ENCODE measurements at places on chromosomes 12 and 14.

- peak; percentile 71 for DNase-seq
These were observed 15.3 kb downstream of the AREL1 start for GRCh38 chr14:74697543-74697942.

GRCh38 chr14:21647380-21647779, 6.3 kb upstream of the OR4E2 start:
- DNase-seq = peak; percentile 2

DNA sequence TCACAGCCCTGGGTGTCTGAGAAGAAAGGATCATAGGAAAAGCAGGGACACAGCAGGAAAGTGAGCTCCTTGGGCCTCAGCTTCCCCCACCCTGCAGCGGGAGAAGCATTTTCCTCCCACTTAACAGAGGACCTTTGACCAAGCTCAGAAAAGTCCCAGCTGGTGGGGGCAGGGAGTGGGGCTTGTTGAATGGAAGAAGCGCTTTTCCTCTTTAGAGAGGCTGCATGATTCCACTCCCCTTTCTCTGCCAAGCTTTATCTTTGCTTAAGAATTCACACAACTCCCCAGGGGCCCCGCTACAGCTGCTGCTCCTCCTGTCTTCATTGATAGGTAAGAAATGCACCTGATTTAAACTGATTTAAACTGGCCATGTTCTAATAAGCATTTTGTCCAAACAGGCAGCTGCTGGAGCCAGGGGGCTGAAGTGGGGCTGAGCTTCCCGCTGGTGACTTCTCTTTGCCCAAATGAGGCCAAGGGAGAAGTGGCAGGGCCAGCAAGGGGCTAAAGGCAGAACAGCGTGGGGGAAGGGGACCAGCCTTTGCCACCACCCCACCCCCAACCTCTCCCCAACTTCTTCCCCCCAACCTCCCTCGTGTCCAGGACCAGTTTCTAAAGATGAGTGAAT, 1.7 kb upstream of the PAPLN start:
- no peak for DNase-seq

DNA sequence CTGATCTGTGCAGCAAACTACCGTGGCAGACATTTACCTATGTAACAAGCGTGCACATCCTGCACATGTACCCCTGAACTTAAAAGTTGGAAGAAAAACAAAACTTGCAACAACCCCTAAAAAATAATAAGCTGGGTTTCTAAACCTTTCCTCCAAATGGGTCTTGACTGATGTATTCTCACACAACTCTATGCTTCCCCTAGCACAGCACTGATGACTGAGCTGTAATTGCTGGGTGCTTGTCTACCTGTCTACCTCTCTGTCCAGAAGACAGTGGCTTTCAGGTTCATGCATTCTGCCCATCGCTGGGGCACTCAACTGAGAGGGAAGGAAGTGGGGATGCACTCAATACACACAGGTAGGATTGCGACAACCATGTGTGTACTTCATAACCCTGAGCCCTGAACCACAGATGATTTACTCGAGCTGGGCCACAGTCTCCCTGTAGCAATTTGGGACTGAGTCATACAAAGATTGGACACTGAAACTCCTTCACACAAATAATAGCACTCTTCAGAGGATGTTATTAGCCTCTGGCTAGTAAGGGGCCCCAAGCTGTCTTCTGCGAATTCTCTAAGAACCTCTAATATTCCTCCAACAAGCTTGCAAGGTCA, 44.8 kb upstream of the TMPO start:
- DNase-seq = no peak

GRCh38 chr14:22122227-22122818, 448.7 kb upstream of the OR4E1 start:
- no peak for DNase-seq

GRCh38 chr12:54032627-54033100, at the start of gene HOXC5:
HOXC5 (plus strand) TSS chr12:54033050; CDS start chr12:54033123, 73 bp downstream.
- peak; percentile 48 for DNase-seq

- DNase-seq = no peak
These were observed 386.2 kb upstream of the CCDC196 start for GRCh38 chr14:66099931-66100330.

DNA sequence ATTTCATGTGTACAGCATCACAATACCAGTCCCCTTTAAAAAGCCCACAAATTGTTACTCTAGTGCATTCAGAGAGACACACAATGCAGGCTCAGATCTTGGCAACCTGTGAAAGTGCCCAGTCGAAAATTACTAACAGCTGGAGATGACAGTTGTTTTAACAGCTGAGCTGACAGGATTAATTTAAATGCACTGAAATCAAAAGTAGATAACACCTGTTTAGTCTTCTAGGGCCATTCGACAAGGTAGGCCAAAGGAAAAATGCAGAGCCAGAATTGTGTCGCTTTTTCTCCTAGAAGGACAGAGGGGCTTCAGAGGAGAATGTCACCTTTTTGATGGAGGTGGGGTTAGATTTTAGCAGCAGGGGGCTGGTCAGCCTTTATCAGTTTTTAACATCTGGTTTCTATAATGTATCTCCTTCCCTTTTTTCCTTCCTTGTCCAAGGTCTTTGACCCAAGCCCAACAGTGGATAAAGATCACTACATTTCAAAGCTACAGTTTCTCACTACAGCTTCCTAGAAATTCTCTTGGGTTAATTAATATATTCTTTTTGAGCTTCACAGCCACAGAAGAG, 139.1 kb downstream of the SOX5 start:
- no peak for DNase-seq

DNA sequence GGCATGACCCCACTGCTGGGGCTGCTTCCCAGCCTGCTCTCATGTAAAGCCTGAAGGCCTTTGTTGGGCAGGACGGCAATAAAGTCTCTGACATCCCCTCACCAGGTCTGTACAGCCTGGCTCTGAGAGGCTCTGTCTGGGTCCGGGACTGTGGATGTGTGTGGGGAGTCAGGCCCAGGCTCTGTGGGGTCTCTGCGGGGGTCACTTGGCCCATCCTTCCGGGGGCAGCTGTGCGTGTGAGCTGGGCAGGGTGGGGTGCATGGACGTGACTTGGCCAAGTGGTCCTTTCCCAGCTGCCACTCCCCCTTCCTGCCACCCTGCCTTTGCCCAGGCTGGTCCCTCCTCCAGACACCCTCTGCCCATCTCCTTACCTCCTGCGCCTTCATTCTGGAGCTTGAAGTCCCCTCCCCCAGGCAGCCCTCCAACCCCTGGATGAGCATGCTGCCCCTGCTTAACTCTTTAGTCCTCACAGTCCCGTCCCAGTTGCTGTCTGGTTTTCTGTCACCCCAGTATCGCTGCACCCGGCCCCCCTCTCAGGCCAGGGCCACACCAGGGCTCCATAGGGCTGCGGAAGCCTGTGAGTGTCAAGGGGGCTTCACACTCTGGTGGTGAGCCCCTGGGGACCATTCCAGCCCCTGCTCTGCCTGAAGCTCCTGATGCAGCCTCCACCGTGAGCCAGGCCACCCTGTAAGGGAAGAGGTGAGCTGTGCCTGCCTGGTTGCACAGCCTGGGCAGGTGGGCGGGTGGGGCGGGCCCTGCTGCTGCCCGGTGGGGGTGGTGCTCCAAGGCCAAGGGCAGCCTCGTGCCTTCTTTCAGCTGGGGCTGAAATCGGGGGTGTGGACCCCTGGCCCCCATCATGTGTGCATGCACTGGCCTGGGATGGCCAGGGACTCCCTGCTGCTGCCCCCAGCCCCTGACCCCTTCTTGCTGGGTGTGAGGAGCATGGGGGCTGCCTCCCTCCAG, 25.5 kb upstream of the KIF26A start:
- DNase-seq = no peak

- DNase-seq = no peak
These were observed 7.5 kb downstream of the LAG3 start for GRCh38 chr12:6779708-6780432.

GRCh38 chr12:49359671-49360070, 7.6 kb upstream of the SPATS2 start:
- DNase-seq = no peak

DNA sequence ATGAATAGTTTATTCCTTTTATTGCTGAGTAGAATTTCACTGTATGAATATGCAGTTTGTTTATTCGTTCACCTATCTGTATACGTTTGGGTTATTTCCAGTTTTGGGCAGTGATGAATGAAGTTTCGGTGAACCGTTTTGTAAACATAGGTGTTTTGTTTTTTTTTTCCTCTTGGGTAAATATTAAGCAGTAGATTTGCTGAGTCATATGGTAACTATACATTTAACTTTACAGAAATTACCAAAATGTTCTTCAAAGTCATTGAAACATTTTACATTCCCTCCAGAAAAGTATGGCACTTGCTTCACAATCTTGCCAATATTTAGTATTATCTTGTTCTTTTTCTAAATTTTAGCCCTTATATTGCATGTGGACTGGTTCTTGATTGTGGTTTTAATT, 3.8 kb upstream of the ABCC9 start:
- no peak for DNase-seq

DNA sequence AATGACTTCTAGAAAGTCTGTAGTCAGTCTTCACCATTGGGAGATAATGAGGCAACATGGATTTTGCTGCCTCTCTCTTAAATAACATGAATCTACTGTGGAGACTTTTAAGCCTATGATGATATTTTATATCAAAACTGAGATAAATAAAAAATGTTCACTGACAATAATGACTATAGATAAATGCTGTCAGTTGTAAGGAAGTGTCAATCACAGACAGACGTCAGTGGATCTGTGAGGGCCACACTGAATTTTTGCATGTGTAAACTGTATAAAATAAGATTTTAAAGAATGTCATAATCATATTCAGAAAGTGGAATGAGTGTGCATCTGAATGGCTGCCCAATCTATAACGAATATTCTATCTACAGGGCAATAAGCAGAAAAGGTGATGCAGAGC, 364.0 kb downstream of the NRXN3 start:
- no peak for DNase-seq

DNA sequence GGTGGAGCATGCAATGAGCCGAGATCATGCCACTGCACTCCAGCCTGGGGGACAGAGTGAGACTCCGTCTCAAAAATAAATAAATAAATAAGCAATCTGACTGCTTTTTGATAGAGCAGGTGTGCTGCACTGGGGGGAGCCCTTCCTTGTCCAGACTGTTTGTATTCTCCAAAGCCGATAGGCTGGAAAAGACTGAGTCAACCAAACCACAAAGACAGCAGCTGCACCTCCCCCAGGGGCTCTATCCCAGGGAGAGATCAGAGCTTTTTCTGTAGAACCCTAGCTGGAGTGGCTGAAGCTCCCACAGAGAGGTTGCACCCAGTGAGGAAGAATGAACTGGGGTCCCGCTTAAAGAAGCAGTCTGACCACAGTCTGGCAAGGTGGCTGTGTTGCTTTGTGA, 45.8 kb upstream of the LALBA start:
- peak; percentile 5 for DNase-seq

GRCh38 chr12:28217805-28218204, 27.5 kb downstream of the CCDC91 start:
- DNase-seq = no peak

DNA sequence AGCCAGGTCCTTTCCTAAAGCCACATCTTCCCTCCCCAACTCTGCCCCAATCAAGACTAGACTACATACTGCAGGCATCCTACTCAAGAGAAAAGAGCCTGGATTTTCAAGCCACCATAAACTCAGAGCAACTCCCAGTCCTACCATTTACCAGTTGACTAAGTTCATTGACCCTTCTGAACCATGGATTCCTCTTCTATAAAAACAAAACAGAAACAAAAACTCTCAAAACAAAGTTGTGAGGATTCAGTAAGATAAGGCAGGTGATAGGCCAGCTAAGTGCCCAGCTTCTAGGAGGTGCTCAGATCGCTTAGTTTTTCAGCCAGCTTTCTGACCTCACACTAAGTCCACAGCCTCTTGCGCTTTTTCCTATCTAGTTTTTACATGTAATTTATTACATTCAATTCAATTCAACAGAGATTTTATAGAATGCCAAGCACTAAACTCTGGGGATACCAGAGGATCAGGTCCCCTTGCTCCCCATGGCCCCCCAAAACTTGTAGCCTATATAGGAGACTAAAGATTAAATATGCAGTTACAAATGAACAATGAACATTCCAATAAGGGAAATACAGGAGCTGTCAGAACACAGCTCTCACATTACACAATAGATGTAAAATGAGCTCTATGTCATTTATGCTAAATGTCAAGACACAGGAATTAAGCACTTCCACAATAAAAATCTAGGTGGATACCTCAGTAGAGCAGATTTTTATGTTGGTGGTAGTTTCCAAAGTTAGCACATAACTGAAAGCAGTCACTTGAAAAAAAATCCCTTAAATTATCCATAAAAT, 104.5 kb upstream of the EGLN3 start:
- DNase-seq = no peak
